ENCODE measurements at places on chromosomes 1 and 21.

GRCh38 chr1:4692437-4692836 is 38.0 kb downstream of the AJAP1 start:
- no peak for DNase-seq

DNA sequence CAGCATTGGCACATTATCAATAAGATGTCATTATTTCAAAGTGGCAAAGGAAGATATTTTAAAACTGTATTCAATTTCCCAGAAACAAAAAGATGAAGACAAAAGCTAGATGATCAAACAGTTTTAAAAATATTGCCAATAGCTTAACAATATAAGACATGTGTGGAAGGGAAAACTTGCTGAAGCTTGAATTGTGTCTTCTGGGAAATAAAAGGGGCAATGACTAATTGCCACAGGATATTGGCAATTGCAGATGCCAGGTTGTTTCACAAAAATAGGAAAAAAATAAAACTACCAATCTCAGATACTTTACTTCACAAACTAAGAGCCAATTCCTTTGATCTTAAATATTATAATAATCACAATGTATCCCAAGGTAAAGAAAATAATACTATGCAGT is 679.8 kb upstream of the ADAMTS5 start:
- no peak for DNase-seq

GRCh38 chr1:223835754-223836153 is 10.0 kb downstream of the TP53BP2 start:
- no peak for DNase-seq

- no peak for DNase-seq
These were observed 749 bp upstream of the LRIG2 start for GRCh38 chr1:113072141-113072756.

GRCh38 chr1:21000245-21000594 is 176.5 kb downstream of the EIF4G3 start:
- DNase-seq = no peak

DNA sequence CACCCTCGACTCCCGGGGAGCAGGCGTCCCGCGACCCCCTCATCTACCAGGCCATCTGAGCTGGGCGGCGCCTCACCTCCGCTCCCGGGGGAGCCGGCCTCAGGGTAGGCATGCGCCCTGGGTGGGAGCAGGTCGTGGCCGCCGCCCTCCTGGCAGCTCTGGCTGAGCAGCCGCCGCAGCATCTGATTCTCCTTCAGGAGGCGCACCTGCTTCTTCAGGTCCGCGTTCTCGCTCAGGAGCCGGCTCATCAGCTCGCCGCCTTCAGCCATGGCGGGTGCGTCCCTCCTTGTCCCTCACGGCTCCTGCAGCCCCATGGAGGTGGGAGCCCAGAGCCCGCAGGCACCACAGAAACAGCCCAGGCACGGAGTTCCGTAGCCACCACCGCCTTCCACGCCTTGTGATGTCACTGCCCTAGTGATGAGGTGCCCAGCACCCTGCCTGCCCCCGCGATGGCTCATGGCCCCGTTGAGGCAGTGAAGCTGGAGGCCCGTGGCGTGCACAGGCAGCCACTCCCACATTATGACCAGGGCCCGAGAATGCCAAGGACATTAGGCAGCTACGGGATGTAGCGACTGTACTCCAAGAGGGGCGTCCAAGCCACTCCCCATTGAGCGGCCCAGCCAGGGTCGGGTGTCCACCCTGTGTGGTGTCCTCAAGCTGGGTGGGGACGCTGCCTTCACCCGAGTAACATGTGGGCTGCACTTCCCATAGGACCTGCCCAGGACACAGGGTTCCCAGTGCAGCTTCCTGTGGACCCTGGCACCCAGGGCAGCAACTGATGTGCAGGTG is 1.5 kb downstream of the SPATC1L start:
- DNase-seq = no peak

GRCh38 chr1:49323925-49324540 is 547.3 kb upstream of the BEND5 start:
- no peak for DNase-seq

- peak; percentile 66 for DNase-seq
These were observed 39.1 kb downstream of the CLIC6 start for GRCh38 chr21:34707876-34708325.

DNA sequence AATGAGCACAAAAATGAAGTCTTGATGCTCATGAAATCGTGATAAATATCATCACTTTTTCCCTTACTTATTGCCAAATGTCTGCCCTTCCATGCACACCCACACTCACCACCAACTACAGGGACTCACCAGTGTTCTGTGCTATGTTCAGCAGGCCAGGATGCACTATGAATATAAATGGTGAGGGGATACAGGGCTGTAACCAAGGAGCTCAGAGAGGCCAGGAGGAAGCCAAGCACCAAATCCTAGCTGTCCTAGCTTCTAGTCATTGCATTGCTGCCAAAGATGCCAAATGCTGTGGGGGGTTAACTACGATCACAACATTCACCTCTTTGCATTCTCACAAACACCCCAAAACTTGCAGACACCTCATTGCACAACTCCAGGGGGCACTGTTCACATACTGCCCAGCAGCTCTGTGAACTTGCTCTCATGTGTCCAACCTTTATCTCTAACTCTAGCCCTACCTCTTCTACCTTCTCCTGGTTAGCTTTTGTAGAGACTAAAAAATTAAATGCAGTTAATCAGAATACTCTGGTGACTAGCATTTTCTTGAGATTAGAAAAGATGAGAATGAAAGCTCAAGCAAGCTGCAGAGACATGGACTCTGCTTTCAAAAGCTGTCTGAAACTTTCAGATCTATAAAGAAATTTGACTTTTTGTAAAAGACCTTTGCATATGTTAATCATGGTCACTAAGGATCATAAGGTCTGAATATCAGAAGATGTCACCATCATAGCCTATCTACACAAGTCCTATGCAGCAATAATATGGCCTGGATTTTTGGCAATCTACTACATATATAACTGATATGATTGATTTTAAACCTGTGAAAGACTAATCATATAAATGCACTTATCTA is 13.9 kb upstream of the KIF14 start:
- DNase-seq = no peak

GRCh38 chr1:9362488-9362887 is 69.8 kb downstream of the SPSB1 start:
- DNase-seq = no peak

DNA sequence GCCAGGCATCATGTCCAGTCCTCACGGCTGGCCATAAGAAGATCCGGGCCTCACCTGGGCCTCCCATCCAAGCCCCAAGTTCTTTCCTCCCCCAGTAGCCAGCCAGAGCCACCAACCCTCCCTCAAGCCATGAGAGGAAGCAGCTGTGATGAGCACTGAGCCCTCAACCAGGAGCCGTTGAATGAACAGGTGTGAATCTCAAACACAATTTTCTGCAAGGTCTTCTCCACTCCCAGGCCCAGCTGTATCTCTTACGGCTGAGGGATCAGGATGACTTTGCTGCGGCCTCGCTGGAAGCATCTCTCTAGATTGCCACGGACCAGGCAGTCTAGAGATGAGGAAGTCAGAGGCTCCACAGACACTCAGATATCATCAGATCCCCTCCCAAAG is 9.8 kb upstream of the CLDN14 start:
- DNase-seq = no peak

DNA sequence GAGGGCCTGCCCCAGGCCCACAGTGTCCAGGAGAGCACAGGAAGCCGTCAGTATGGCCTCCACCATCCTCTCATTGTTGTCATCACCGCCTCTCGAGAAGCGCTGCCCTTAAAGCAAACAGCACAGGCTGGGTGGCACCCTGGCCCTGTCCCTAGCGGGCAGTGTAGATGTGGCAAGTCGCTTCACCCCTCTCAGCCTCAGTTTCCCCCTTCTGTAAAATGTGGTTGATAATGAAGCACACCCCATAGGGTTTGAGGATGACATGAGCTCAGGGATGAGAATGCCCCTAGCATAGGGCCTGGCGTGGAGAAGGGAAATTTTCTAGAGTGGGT is 13.4 kb downstream of the PLA2G2F start:
- DNase-seq = no peak

DNA sequence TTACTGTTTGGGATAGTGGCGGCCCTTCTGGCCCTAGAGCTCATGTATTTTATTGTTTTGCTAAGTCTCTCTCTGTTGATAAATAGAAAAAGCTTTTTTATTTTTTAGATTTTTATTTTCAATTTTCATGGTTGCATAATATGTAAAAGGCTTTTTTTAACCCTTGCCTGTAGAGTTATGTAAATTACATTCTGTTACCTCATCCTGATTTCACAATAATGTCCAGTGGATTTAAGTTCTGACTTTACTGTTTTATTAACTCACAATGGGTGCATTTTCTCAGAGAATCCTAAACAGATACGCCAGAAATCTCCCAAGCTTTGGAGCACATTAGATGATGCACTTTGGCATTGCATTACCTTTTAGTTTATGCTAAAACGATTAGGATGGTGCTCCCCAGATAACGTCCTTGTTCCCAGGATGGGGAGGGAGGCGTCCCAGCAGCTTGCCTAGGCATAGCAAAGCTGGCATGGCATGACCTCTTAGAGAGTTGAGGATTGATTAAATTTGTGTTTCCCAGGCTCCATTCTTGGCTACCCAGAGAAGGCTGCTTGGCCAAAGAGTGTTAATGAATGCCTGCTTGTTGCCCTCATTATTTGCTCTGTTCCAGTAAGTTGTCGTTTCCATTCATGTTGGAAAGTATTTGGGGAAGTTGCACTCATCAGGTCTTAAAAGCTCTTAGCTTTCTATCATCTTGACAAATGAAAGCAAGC is 17.1 kb downstream of the UTP25 start:
- no peak for DNase-seq

DNA sequence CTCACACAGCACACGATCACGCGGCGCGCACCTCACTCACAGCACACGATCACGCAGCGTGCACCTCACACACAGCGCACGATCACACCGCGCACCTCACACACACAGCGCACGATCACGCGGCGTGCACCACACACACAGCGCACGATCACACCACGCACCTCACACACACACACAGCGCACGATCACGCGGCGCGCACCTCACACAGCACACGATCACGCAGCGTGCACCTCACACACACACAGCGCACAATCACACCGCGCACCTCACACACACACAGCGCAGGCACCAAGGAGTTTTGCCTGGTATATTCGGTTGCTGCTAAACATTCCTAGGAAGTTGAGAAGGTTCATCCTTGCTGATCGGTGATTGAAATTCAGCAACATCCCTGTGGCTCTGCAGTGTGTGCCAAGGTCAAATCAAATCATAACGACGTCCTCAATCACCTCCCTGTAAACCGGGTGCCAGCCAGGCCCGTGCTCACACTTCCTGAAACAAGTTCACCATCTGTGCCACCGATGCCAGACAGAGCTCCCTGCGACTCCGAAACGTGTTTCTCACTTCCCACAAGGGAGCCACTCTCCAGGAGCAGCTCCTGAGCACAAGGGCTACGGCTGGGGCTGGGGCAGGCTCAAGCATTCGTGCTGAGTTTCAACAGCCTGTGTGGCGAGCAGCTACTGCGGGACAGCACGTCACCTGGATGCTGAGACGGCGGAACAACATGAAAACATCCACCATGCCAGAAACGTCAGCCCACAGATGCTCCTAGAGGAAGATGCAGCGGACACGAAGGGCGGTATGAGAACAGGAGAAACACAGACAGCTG is 30.2 kb downstream of the WDR4 start:
- no peak for DNase-seq

DNA sequence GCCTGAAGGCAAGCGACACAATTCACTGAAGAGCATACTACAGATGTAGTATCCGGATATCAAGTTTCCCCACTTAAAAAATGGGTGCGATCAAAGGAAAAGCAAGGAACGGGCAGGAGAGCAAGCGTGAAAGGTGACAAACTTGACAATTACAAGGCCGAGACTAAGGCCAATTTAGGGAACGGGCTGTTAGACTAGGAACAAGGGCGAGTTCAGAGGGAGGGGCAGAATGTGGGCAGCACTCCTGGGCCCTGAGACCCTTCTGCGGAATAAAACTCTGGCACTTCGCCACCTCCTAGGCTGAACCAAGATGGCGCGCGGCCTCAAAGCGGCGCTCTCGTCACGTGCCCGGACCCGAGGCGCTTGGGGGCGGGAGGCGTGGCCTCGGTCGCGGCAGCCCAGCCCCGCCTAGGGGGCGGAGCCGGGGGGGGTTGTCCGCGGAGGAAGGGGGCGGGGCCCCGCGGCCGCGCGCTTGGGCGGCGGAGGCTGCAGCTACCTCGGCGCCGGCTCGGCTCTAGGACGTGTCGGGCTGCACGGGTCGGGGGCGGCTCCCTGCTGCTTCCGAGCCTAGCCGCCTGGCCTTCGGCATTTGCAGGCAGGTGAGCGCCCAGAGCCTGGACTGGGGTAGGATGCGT is at the start of gene PPFIA4:
Gene PPFIA4 (plus strand): TSS at position 461 of the 635 bp plus-strand sequence. CDS start 12,518 bp downstream, outside the sequence.
- DNase-seq = peak; percentile 42

DNA sequence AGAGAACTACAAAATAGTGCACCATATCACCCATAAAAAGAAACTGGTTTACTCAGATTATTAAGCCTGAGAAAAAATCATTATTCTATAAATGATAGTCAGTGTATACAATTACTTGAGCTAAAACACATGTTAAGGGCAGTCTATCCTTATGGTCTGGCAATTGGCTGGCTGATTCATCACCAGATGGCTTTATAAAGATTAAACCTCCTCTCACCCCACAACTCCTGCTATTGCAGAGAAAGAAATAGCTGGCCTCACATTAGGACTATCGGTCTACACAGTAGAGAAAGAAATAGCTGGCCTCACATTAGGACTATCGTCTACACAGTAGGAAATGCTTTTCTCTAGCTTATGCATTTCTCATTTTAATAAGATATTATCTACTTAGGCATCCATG is 21.2 kb downstream of the CEP170 start:
- DNase-seq = no peak

DNA sequence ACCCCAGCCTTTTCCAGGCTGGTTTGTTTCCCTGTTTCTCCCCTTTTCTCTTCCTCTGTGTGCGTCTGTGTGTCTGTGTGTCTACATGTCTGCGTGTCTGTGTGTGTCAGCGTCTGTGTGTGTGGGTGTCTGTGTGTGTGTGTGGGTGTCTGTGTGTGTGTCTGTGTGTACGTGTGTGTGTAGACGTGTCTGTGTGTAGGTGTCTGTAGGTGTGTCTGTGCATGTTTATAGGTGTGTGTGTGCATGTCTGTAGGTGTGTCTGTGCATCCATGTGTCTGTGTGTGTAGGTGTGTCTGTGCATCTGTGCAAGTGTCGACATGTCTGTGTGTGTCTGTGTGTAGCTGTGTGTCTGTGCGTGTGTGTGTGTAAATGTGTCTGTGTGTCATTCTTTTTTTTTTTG is 3.3 kb downstream of the TTLL10 start:
- DNase-seq = no peak

GRCh38 chr21:45618287-45618686 is 25.2 kb upstream of the PCBP3 start:
- DNase-seq = no peak

GRCh38 chr1:198481661-198482060 is 58.8 kb downstream of the ATP6V1G3 start:
- no peak for DNase-seq

- no peak for DNase-seq
These were observed 130.4 kb downstream of the ATP1B1 start for GRCh38 chr1:169236880-169237279.

GRCh38 chr1:192539297-192540092 is 36.1 kb upstream of the RGS1 start:
- no peak for DNase-seq

- DNase-seq = no peak
These were observed 24.8 kb upstream of the C1orf174 start for GRCh38 chr1:3924825-3925220.

- no peak for DNase-seq
These were observed 82.3 kb downstream of the PGM1 start for GRCh38 chr1:63675420-63675931.

GRCh38 chr21:16199539-16199938 is 469.8 kb downstream of the USP25 start:
- DNase-seq = no peak
